Mesothelial cell of epicardium (in vitro differentiated cells): ENCODE measurements at places on chromosomes 6 and 20. TPM values are rescaled to one million over a fixed set of nuclear protein-coding genes. Genes with fewer than 3 reads are reported as not detected.

DNA sequence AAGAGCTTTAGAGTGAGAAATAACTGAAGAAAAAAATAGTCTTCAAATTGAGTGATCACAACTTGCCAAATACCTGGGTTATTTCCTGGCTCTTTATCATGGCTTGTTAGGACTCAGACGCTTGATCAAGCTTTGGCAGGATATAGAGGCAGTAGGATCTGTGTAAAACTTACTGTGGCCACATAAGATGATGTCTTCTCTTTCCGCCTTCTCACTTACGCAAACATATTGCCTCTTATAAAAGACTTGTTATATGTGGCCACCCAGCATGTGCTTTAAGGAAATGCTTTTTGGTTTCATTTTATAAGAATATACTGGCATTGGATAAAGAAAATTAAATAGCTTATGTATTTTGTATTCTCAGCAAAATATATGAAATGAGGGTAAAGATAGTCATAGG, 101.8 kb upstream of the AKIRIN2 start:
- no peaks in the 10 kb centered on the region for H3K36me3 ChIP-seq
- no peak for DNase-seq
- no peak overlapping the region for H3K27ac ChIP-seq
- no peaks in the 10 kb centered on the region for H3K27me3 ChIP-seq
- H3K4me3 ChIP-seq, result no peak overlapping the region

DNA sequence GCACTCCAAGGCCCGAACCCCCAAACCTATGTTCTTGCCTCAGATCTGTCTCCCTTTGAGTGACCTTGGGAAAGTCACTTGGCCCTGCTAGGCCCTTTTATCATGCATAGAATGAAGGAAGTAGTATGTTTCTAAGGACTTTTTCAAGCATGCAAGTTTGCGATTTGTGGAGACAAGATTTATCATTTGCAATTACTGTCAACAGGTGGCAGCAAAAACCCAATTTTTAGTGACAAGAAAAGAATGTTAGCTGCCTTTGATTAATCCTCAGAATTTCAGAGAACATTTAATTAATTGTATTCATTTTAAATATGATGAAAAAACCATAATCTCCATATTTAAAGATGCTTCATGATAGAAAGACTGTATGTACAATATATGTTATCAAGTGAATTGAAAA, 28.3 kb upstream of the PREP start:
- no peak overlapping the region for H3K4me3 ChIP-seq
- no peak for DNase-seq
- no peaks in the 10 kb centered on the region for H3K36me3 ChIP-seq
- H3K27me3 ChIP-seq, result no peaks in the 10 kb centered on the region
- H3K27ac ChIP-seq, result no peak overlapping the region
- H3K4me1 ChIP-seq, result peaks cover 13% of the 10 kb centered on the region

- peaks cover 11% of the 10 kb centered on the region for H3K27me3 ChIP-seq
- peaks cover 25% of the 10 kb centered on the region for H3K4me1 ChIP-seq
- DNase-seq, result no peak
- no peak overlapping the region for H3K4me3 ChIP-seq
- no peaks in the 10 kb centered on the region for H3K36me3 ChIP-seq
These were observed 1.0 kb upstream of the CDSN start for GRCh38 chr6:31121131-31121790.

Gene GNMT
- total RNA-seq, result 1.2 to 1.7 TPM (median 1.4 TPM) in 3 replicates

Gene MAFB
- 10.8 to 11.5 TPM (median 11.1 TPM) in 3 replicates for total RNA-seq

Gene C6orf15
- not detected in 3 replicates for total RNA-seq

Gene CPXM1
- 152 to 160 TPM (median 155 TPM) in 3 replicates for total RNA-seq
